ENCODE measurements at places on chromosomes 2 and 18.

DNA sequence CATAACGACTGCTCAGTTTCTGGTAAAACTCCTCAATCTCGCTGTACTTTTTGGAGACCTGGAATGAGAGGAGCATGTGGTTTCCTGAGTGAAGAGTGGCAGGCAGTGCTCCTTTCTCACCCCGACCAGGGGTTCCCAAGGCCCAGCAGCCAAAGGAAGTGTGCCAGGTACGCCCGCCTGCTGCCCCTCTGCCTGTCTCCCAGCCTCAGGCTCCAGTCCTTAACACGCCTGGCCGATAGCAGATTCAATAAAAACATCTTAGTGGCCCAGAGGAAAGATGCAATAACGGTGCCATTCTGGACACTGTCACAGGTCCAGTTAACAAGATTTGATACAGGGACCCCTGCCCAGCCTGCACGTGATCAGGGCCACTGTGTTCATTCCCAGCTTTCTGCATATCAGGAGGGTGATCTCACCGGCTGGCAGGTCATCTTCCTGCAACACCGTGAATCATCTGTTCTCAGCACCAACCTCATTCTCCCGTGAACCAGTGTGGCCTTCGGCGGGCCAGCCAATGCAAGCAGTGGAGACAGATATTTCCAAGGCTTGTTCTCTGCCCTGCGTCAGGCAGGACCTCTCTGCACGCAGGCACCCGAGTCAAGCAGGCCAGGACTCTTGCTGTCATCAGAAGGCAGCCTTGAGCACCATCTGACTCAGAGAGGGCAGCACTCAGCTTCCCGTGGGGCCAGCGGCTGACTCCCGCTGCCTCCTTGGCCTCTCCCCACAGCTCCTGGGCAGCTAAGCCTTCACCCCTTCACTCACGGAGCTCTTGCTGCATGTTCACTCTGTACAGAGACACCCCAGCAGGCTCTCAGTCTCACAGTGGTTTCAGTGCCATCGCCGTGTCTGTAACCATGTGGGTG, 9.5 kb downstream of the HS1BP3 start:
- no peak for DNase-seq

GRCh38 chr2:227312579-227312978, 12.5 kb upstream of the MFF start:
- no peak for DNase-seq

DNA sequence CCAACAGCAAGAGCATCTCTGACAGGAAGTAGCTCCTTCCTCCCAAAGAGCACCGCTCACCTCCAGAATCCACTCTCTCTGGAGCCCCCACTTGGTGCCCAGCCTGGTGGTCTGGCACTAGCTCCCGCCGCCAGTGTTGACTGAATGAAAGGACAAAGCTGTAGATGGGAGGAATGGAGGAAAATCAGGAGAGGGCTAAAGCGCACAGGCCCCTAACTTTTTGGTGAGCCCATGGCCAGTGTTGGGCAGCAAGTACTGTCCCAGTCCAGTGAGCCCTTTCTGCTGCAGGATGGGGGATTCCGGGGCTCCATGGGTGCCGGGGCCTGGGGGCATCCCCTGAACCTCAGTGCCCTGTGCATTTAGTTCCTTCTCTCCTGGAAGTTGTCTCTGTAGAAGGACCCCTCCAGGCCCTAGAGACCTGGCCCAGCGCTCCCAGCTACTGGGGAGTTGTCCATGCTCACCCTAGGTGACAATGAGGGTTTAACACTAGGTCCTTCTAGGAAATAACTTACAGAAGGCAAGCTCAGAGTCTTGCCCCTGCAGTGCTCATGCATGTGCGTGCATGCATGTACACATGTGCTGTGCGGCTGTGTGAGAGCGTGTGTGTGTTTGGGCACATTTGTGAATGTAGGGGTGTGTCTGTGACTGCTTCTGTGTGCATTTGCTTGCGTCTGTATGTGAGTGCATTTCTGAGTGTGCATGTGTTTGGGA, 33.6 kb downstream of the GLI2 start:
- no peak for DNase-seq

- DNase-seq: no peak
Observed at GRCh38 chr2:232295971-232296370, 82.6 kb upstream of the ALPP start.

DNA sequence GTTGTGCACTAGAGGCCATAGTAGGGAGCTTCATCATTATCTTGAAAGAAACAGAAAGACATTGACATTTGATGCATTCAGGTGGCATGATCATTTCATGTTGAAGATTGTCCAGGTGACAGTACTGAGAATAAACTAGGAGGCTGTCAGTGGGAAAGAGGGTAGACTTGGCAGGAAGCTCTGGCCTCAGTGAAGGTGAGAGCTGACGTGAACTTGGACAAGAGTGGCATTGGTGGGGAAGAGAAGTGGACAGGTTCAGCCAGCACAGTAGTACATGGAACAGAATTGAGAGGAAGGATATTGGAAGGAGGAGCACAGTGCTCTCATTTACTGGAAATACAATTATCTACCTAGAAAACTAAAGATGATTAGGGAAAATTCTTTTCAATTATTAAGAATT, 245.2 kb downstream of the CYRIA start:
- DNase-seq: no peak

DNA sequence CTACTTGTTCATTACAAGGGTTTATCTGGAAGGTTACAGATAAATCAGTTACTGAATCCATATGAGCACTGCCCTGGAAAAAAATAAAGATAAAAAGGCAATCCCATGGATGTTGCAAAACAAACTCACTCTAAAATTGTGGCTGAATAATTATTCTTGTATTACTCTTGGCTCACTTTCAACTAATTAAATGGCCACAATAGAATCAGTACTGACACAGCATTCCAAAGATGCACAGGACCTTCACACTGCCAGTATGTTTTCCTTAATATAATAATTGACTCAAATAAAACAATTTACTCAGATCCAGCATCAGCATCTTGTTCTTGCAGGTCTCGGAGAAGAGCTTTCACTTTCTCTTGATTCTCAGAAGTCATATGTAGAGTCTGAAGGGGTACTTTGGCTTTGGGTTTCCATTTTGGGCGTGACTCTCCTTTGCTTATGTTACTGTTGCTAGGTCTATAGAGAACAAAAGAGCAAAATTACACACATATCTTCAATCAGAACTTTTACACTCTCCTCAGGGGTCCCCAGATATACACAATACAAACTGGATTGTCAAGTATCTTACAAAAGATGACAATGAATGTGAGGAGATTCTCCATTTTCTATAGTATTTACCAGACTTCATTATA, 12.6 kb downstream of the DHX57 start:
- no peak for DNase-seq

- no peak for DNase-seq
Observed at GRCh38 chr2:70779491-70779890, 11.0 kb downstream of the FIGLA start.

DNA sequence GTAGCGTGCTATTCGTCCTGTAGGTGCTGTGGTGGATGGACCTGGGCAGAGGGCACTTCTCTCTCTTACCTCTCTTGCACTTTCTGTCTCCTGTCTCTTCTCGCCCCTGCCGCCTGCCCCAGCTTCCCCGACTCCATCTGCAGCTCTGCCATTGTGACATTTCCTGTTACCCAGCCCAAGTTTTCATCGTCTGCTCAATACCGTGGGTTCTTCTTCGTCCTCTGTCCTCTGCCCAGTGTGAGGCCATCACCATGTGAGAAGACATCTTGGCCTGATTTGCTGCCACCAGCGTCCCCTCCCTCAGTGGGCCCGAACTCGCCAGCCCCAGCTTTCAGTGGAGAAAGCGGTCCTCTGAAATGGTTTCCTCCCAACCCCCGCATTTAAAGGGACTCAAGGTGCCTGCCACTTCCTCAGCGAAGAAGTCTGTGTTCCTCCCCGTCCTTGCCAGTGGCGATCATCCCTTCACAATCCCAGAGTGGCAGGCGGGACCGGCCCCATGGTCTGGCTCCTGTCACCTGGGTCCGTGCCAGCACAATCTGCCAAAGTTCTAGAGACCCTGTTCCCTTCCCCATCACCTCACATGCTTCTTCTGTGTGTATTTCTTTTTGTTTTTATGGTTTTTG, 18.0 kb downstream of the TGOLN2 start:
- no peak for DNase-seq

- no peak for DNase-seq
Observed at GRCh38 chr2:55876429-55877086, 47.0 kb downstream of the EFEMP1 start.

DNA sequence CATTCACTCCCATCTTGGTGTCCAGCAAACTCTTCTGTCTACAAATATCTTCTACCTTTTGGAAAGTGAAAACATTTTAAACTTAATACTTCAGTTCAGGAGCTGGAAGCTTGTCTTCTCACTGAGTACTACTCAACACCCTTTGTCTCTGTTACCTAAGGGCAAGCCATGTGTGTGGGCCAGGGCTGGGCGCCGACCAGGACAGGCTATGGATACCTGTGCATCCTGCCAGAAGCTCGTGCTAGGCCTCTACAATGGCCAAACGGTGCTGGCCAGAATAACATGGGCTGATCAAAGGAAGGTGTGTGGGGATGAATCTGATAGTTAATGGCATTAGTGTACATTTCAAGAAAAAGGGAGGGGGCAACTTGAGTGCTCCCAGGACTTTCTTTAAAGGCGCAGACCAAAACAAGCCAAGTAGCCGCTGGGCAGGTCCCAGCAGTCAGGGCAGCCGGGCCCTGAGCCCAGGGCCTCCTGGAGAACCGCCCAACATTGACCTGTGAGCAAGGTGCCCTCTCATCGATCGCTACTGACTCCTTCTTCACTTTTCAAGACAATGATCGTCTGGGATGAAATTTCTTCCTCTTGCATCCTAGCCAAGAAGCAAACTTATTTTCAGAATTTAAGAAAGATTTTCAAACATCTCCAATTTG, 29.0 kb upstream of the ID2 start:
- DNase-seq: no peak

GRCh38 chr2:69165091-69165880, 152.3 kb downstream of the ANTXR1 start:
- DNase-seq: no peak

- DNase-seq: no peak
Observed at GRCh38 chr2:178068823-178069454, 3.6 kb downstream of the PDE11A start.

DNA sequence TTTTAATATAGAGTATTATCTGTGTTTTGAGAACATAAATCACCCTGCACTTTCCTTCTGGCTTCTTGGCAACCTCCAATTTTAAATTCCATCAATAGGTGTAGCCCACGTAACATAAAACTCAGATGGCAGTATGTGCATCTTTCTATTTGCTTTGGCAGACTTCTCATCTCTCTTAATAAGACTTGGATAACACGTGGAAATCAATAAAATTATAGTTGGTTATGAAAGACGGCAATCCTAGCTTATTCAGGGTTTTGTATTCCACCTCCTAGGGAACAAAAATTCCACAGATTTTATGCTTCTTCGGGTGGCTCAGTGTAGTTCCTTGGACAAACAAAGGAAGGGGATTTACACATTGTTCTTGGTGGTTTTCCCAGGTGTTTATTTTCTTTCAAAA, 299.3 kb downstream of the RND3 start:
- DNase-seq: no peak

- no peak for DNase-seq
Observed at GRCh38 chr18:35971661-35972196, 750 bp upstream of the RMP24 start.

DNA sequence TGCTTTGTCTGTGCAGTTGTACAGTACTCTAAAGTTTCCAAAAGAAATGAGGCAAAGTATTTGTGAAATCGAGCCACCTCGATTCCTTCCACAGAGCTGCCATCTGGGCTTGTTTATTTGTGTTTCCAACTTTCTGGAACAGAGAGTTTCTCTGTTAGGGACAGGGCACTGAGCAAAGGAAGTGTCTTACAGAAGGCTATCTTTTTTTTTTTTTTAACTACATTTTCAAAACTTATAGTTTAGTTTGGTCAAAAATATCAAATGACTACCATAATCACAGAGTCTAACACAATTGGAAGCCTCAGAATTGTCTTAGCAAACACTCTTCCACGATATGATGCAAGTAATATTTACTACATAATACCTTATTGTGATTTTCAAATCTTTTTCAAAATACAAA, 796 bp downstream of the RFTN2 start:
- DNase-seq: no peak

DNA sequence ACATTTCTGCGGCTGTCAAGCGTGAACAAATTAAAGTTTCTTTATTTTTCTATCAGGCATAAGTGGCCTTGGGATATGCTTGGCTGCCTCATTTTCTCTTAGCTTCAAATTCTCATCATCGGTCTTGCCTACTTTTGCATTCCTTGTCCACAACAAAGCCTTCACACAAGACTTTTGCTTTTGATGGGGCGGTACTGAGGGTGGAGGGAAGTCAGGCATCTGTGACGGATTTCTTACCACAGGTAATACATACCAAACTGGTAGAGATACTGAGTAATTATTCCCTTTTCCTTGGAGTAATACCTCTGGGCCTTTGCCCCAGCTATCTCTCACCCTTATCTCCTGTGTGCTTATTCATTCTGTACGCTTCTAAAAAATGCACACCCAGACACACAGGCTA, 468.3 kb upstream of the RGPD4 start:
- DNase-seq: no peak

GRCh38 chr2:23073056-23073455, 311.9 kb upstream of the KLHL29 start:
- DNase-seq: no peak

DNA sequence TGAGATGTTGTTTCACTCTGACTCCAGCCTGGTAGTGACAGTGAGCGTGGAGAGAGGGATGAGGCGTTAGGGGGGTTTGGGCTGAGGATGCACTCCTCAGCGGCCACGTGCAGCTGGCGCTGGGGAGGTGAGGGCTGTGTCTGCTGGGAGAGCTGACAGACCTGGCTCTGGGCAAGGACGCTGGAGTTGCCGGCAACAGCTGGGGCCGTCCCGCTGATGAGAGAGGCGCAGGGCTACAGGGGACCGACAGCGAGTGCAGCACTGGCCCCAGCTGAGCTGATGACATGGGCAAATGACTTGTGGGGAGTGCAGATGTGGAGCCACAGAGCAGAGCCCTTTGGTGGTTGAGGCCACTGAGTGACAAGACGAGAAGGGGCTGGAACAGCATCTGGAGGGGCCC, 38.4 kb downstream of the COA5 start:
- no peak for DNase-seq

DNA sequence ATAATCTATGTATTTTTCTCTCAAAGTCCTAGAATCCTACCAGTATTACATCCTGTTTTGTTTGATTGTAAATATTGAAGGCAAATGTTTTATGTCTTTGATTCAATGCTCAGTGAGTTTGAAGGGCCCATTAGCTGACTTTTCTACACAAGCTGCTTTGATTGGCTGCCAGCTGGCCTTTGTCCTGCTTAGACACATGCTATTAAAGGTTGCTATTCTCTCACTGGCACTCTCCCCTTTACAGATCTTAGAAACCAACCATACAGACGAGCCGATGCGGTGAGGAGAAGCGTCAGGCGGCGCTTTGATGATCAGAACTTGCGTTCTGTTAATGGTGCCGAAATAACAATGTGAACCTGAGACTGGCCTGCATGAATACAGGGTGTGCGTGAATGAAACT, 69.7 kb downstream of the PRPF40A start:
- no peak for DNase-seq

DNA sequence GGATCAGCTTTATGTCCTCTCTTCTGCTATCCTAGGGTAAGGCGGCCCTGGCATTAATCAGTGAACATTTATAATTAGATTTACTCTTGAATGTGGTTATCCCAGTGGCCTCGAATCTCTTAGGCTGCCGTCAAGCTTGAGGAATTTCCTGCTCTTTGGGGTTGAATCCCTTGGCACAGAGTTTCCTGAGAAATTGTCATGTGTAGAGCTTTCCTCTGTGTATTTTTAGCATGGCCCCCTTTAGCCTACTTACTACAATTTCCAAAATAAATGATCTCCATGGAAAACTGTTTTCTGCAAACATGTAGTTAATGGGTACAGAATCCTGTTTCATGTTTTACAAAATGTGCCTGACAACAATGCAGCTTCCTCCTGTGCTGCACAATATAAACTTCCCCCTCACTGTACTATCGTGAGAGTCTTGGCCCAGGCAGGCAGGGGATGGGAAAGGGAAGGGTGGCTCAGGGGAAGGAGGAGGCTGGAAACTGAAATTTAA, 18.1 kb downstream of the NCAPH start:
- no peak for DNase-seq

Measured in stimulated activated CD4-positive, alpha-beta T cell treated with anti-CD3 and anti-CD28 coated beads, Interleukin-12 subunit alpha, Interleukin-12 subunit beta, amount 100 ng/mL, for 48 hours (primary cell).